ENCODE measurements at places on chromosomes 2 and 18.

- no peak for DNase-seq
Observed at GRCh38 chr2:20382965-20383810, 32.5 kb upstream of the PUM2 start.

DNA sequence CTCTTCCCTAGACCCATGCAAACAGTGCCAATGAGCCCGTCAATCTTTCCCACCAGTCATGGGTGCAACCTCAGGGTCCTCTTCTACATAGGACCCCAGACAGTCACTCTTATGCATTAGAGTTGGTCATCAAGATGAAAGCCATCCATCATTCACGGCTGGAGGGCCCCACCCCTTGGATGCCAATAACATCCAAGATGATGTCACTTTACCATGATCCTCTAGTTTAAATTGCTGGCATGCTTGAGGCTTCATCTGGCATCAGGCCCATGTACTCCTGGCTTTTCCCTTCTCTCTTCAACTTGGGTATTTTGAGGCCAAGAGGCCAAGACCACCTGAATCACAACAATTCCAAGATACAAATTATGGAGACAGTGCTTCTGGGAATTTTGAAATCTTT is 91.1 kb upstream of the MAPK4 start:
- DNase-seq = no peak

DNA sequence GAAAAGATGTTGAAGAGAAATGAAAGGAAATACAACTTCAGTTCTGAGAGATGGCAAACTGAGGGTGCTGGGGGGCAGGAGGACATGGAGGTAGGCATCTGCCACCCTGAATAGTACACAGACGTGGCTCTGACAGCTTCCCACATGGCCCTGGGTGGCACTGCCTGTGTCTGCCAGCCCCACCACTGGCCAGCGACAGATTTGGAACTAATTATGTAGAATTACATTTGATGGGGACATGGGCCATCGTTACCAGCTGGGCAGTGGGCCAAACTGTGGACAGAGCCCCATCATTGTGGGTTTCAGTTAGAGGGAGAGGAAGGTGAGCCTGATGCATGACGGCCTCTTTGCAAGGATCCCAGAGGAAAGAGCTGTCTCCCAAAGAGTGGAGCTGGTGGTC is 216.0 kb upstream of the HAAO start:
- DNase-seq = no peak

DNA sequence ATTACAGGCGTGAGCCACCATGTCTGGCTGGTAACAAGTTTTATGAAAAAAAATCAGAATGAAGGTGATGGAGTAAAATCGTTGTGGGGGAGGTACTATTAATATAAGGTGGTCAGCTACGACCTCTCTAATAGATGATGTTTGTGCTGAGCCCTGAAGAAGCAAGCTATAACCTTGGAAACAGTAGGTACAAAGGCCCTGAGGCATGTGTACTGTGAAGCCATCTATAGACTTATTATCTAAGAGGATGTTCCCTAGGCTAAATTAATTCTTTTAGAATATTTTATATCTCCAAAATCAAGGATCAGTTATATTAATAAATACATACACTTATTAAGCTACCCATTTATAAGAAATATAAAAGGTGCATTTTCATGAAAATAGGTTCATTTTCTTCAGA is 23.3 kb upstream of the SSB start:
- DNase-seq = no peak

DNA sequence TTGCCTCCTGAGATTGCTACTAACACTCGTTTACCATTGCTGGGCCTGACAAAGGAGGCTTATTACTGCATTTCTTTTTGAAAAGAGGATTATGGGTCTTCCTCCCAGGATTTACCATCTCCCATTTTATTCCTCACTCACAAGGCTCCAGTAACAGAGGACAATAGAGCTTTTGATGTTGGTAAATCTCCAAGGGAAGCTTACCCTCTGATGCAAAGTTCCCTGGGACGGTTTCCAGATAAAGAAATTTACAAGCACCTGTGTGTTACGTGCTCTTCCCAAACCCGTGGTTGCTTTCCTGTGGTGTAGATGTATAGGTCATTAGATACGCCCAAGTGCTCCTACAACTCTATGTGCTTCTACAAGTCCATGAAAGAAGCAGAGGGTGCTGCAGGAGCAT is 17.1 kb downstream of the VSNL1 start:
- DNase-seq = no peak

GRCh38 chr2:144403933-144404332 is 116.0 kb downstream of the ZEB2 start:
- no peak for DNase-seq

GRCh38 chr2:161358838-161359237 is 50.6 kb downstream of the PSMD14 start:
- no peak for DNase-seq

DNA sequence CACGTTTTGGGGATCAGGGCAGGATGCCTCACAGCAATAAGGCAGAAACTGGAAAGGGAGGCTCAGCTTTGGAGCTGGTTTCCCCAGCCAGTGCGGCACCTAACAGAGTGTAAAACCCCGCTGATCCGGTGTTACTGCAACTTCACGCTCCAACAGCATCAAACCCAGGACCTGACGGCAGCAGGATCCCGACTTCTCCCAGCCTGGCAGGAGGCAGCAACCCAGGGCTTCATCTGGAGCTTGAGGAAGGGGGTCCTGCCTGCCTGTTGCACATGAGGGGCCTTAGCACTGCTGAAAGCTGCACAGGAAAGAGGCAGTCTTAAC is 209.8 kb downstream of the MGAT5 start:
- no peak for DNase-seq

DNA sequence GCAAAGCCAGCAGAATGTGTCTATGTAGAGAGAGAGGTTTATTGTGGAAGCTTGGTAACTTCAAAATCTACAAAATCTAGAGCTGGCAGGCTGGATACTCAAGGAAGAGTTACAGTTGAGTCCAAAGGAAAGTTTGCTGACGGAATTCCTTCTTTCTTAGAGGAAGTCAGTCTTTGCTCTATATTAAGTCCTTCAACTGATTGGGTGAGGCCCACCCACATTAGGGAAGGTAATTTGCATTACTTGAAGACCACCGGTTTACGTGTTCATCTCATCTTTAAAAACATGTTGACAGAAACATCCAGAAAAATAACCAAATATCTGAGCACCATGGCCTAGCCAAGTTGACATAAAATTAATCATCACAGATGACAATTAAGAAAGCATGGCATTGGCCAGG is 101.5 kb downstream of the TEX51 start:
- DNase-seq = no peak

DNA sequence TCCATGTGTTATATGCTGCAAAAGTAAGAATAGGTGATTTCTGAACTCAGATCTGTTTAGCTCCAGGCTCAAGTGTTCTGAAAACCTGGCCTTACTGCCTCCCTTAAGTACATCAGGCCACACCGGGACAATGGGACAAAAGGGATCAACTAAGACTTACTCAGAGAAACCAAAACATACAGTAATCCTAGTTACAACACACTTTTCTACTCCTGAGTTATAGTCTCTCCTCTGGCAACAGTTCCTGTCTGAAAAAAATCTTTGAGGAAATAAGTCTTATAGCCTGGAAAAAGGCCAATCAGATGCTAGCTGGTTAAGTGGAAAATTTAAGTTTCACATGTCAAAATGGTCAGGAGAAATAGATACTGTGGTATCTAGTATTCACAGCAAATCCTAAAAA is 5.6 kb downstream of the METTL5 start:
- no peak for DNase-seq

DNA sequence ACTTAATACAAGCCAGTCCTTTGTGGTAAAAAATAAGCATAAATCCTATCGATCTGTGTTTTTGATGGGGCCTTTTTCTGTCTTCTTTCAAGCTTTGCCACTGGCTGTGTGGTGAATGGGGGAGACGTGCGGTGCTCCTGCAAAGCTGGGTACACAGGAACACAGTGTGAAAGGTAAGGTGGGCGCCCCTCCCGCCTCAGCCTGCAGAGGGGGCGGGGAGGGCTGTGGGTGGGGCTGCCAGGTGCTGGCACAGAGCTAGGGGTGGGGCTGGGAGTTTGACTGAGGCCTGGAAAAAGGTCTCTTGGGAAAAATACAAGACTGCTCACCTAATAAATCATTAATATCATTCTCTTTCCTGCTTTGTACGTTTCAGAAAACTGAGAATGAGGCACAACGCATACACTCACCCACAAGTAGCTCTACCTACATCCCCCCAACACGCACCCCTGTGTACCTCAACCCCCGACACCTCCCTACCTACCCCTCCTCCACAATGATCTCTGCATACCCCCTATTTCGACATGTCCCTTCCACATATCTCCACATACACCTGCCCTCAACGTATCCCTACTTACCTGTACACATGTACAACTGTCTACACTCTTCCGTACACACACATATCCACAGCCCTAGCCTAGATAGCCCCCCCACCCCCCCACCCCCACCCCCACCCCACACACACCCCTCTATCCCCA is 129.7 kb upstream of the TTC39C start:
- DNase-seq = no peak

DNA sequence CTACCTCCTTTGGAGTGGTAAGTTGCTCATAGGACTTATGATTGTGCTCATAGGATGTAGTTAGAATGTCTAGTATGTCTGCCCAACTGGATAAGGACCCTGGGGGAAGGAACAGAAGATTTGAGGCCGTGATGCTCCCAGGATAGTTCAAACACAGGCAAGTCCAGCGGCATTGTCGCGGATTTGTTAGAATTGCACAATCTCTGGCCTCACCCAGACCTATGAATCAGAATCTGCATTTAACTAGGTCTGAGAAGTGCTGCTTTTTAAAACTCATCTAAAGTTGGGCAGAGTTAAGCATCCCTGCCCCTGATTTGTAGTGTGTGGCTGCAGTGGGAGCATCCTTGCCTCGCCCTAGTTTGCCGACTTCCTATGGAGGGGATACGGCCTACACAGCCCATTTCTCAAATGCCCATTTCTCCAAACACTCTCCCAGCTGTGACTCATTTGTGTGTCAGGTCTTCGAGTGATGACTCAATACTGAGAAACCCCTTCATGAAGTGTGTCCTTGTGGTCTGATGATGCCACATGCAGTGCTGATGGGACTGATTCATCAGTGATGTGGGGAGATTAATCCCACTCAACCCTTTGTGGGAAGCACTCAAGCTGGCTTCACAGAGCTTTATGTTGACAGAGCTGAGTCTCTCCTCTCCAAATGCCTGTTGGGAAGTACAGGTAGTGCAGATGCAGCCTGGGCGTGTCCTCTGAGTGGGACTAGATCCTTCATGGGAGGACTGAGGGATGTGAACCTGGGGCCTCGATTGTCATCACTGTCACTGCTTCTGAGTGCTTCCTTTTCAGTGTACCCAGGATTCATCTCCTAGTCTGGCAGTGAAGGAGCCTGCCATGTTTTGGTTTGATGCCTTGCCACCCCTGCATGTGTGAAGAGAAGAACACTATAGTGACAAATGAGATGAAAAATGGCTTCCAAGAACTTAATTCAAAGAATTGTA is 18.7 kb downstream of the SMIM21 start:
- DNase-seq = no peak

DNA sequence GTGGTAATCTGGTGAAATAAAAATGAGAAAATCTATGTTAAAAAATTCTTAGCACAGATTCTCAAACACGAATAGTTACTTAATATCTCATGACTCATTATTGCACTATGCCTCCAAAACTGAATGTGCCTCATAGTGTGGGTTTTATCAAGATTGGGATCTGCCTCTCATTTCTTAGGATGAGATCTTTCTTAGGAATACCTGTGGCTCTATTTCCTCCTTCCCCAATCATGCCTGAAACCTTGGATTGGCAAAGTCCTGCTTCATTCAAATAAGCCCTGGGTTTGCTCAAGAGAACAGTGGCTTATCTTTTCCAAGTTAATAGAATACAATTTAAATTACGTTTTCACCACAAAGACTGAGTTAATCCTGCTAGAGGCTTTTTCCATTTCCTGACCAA is 100.3 kb downstream of the DPP10 start:
- no peak for DNase-seq

DNA sequence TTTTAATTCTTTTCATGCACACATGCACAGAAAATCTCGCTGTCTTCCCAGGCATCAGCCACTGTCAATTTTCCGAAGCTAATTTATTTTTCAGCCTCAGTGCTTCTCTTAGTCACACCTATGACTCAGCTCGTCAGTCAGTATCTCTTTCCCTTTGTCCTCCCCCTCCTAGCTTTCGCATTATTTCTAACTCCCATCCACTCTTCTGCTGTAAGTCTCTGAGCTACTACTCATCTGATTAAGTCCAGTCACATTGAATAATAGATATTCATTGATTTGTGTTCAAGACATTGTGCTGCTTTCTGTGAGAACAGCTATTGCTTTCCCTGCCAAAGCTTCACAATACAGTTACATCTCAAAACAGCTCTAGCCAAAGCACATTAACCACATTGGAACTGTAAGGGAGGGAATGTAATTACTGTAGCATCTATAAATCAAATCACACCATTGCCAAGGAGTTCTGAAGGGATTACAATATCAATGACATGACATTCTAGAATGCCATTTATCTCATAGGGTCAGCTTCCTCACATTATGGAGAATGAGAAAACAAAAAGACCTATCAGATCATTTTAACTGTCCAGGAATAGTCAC is 89.4 kb downstream of the SCN3A start:
- no peak for DNase-seq

DNA sequence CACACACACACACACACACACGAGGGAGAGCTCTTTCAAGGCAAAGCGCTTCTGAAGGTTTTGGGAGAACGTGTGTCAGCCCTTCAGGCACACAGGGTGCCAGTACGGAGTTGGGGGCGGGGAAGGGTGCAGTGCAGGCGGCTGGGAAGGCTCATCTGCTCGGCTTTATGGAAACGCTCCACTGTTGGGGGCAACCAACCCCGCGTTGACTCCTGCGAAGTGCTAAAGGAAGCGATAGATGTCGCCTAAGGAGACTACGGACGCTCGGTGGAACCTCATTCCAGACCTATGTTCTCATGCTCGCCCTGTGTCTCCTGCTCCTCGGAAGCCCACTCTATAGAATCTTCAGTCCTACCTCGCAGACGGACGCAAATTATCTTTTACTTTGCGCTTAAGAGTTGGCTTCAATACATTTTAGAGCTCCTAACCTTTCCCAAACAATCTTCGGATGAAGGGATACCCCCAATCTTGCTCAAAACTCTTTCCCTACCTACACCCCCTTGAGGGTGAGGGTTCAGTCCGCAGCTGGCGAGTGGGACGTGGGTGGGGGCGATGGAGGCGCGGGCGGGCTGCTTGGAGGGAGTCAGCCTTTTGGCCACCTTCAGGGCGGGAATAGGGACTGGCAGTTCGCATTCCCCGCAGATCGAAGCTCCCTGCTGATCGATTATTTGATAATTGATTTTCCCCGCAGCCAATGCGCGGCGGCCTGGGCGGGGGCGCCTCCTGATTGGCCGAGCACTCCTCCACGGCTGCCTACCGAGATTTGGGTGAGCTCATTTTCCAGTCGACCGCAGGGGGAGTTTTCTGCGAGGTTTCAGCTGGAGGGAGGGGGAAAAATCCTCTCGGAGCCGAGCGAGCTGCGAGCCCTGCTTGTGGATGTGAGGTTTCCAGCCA is 1.9 kb upstream of the MEIS1 start:
- DNase-seq = no peak

- no peak for DNase-seq
Observed at GRCh38 chr2:179532863-179533278, 268.2 kb upstream of the SESTD1 start.

GRCh38 chr2:205138735-205139134 is 543.6 kb upstream of the NRP2 start:
- no peak for DNase-seq

GRCh38 chr18:71849407-71849806 is 694.7 kb downstream of the CBLN2 start:
- no peak for DNase-seq

- DNase-seq = no peak
Observed at GRCh38 chr2:187915810-187916209, 361.6 kb upstream of the TFPI start.
